ENCODE measurements at places on chromosomes 11 and 22. TPM values are rescaled to one million over a fixed set of nuclear protein-coding genes. Genes with fewer than 3 reads are reported as not detected.

The USP2 gene
- polyA plus RNA-seq = 3.0 TPM

The ESAM gene
- polyA plus RNA-seq = 116 TPM

The SLN gene
- polyA plus RNA-seq = 0.90 TPM

The HPX gene
- 0.54 TPM for polyA plus RNA-seq

The NCR3LG1 gene
- polyA plus RNA-seq = 0.43 TPM

The CSNK1E gene
- 77.8 TPM for polyA plus RNA-seq

The OR10D3 gene
- not detected for polyA plus RNA-seq

The MN1 gene
- 0.38 TPM for polyA plus RNA-seq

The PLA2G3 gene
- polyA plus RNA-seq = not detected

The ROM1 gene
- 21.1 TPM for polyA plus RNA-seq

The OR6A2 gene
- not detected for polyA plus RNA-seq

The EHF gene
- 14.9 TPM for polyA plus RNA-seq

The KCNQ1 gene
- polyA plus RNA-seq = 28.1 TPM

The OTOG gene
- polyA plus RNA-seq = not detected

The GRIA4 gene
- polyA plus RNA-seq = 0.26 TPM

The OVOL1 gene
- not detected for polyA plus RNA-seq

The RELA gene
- 50.4 TPM for polyA plus RNA-seq

The NLRP6 gene
- 0.54 TPM for polyA plus RNA-seq

The TRIM64C gene
- not detected for polyA plus RNA-seq

The MUC6 gene
- 10.6 TPM for polyA plus RNA-seq

The SERPIND1 gene
- 0.24 TPM for polyA plus RNA-seq

The PRRG4 gene
- 2.0 TPM for polyA plus RNA-seq

The PHLDA2 gene
- 19.7 TPM for polyA plus RNA-seq

The OR8D4 gene
- not detected for polyA plus RNA-seq

The EMID1 gene
- 4.4 TPM for polyA plus RNA-seq

The OR51L1 gene
- not detected for polyA plus RNA-seq

The TRPM5 gene
- not detected for polyA plus RNA-seq

The SPON1 gene
- 28.3 TPM for polyA plus RNA-seq

The OOSP1 gene
- not detected for polyA plus RNA-seq

The FKBP2 gene
- polyA plus RNA-seq = 105 TPM

The GAL gene
- polyA plus RNA-seq = 1.7 TPM

The XPNPEP3 gene
- polyA plus RNA-seq = 9.0 TPM

The CLTCL1 gene
- 4.8 TPM for polyA plus RNA-seq

The SLC22A8 gene
- polyA plus RNA-seq = not detected

The GAL3ST1 gene
- polyA plus RNA-seq = 0.58 TPM

The SHISAL1 gene
- polyA plus RNA-seq = 1.2 TPM

The SLC5A4 gene
- polyA plus RNA-seq = 0.25 TPM

The NAALADL1 gene
- polyA plus RNA-seq = 28.8 TPM

The IRF7 gene
- polyA plus RNA-seq = 20.7 TPM

The SBF1 gene
- polyA plus RNA-seq = 41.9 TPM
